Trophoblast cell (in vitro differentiated cells and primary cell): ENCODE measurements at places on chromosomes 4 and X.

DNA sequence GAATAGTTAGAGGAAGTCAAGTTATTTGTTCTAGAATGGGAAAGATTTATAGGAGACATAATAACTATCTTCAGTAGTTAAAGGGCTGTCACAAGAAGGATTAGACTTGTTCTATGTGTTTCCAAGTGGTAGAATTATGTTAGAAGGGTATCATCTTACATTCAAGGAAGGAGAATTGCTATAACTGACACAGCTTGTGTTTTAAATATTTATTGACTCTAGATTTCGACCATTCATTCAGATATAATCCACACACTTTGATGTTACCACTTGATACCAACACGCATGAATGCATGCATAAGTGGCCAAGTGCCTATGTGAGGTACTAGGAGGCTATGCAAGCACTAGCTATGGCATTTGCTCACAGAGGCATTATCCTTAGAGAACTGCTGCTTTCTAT is 122.7 kb downstream of the CCNB3 start:
- DNase-seq = no peak

DNA sequence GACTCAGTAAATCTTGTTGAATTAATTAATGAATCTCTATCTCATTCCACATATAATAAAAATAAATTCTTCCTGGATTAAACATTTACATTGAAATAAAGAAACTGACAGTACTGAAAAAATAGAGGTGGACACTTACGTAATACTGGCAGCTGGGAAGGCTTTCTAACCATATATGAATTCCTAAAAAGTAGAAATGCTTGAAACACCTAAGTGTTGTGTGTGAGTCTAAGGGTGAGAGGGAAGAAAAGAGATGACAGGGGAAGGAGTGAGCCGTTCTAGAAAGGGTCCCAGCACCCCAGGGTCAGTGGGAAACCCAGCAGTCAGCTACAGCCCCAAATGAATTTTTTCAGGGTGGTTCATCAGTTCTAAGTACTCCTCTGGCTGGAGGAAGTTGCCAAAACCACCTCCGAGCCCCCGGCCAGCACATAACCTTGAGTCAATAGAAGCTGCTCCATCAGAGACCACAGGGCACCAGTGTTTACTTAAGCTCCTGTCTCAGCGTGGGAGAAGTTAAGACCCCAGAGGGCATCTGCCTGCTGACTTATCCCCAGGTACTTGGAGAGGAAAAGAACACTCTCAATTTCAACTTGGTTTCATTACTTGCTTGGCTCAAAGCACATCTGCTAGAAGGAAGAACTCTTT is 18.3 kb downstream of the GAB3 start:
- DNase-seq = peak; percentile 43

- DNase-seq = peak; percentile 26
These were observed 707 bp upstream of the UNC5C start for GRCh38 chr4:95549246-95550114.

DNA sequence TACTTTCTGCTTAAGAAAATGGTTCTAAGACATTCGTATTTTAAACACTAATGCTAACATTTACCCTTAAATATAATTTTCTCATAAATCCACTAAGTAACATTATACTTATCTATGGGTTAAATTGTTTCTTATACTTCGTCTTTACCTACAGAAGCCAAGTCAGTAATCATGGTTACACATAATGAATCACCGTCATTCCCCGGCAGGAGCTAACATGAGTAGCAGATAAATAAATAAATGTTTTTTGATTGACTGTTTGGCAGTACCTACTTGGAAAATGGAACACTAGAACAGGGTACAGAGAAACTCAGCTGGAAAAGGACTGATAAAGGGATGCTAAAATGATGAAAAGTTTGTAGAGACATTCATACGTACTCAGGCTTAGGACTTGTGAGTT is 430.4 kb downstream of the ACTRT1 start:
- DNase-seq = no peak

DNA sequence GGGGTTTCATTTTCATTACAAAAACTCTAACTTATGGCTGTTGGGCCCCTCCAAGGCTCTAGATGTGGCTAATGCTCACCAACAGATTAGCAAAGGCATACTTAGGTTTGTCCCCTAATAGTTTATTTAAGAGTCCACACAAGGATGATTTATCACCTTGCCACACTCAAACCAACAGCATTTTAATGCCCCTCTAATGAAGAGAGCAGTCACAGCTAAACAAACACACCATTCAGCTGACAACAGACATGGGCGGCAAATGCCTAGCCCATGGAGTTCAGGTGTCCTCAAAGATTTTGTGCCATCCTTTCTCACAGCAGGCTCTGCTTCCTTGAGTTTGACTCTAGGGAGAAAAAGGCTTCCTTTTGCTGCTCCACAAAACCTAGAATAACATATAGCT is 61.8 kb upstream of the CITED1 start:
- DNase-seq = no peak

DNA sequence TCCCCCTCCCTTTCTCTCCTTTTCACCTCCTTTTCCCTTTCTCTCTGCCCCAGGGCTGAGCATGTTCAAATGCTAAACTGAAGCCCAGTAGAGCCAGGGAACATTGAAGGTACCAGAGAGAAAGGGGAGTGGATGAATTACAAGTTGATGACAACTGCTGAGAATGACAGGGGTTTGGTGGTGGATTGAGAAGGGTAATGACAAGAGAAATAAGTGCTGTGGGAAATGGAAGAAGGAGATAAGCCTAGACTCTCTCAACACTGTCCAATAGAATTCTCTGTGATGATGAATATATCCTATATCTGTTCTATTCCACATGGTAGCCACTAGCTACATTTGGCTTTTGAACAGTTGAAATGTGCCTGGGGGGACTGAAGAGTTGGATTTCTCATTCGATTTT is 154.5 kb downstream of the TMEM164 start:
- DNase-seq = no peak

GRCh38 chr4:7210824-7211223 is 18.5 kb downstream of the SORCS2 start:
- DNase-seq = no peak

- DNase-seq = no peak
These were observed 272.5 kb downstream of the EVC2 start for GRCh38 chr4:5435823-5436222.

DNA sequence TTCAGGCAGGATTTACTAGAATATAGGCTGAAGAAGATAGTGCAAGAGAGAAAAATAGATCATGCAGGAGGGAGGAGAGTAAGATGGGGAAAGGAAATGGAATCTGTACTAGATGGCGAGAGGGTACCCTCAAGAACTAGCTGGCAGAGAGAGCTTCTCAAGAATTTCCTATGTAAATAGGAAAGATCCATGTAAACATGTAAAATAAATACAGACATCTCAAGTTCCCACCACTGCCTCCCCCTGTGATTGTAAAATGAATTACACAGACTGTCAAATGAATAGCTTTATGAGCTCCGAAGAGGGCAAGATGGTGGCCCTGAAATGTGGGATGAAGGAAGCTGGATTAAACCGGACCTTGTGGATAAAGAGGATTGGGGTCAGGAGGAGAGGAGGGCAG is 178.0 kb downstream of the PALLD start:
- no peak for DNase-seq

GRCh38 chr4:61204353-61205060 is 4.4 kb downstream of the ADGRL3 start:
- peak; percentile 87 for DNase-seq

GRCh38 chr4:184167576-184167975 is 50.1 kb downstream of the ENPP6 start:
- DNase-seq = peak; percentile 59

- DNase-seq = no peak
These were observed 624.3 kb upstream of the EPHA5 start for GRCh38 chr4:66294638-66295037.

- DNase-seq = no peak
These were observed 67.0 kb downstream of the DDX53 start for GRCh38 chrX:23066588-23067281.

DNA sequence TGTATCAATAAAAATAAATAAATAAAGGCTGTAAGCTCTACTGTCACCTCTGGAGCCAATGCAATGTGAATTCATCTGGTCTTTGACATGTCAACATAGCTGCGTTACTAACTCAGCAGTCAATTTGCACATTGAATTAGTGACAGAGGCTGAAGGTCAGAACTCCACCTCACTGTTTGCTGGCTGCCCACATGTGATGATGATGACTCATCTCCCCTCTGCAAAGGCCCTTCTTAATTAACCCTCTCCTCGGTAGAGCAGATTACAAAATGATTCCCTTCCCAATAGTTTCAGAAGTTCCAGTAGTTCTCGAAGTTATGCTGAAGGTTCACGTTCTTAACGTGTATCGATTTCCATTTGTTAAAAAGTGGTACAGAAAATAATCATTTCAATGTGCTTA is 1626.0 kb upstream of the TENM3 start:
- DNase-seq = peak; percentile 1

GRCh38 chr4:118224243-118224829 is 128.5 kb downstream of the PRSS12 start:
- DNase-seq = peak; percentile 77

DNA sequence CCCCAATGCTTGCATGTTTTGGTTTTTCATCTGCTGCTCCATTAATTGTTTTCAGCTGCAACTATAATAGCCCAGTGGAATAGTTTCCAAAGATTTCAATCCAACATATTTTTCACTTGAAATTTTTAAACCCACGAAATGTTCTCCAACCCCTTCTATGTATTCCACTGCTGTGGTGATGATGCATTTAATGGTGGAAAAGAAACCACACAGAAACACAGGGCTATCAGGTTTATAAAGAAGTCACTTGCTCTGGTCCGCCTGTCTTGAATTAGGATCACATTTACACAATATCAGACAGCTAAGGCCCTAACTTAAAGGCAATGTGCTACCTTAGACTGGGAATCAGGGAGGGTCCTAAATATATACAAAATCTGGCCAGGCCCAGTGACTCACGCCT is 35.0 kb downstream of the OPHN1 start:
- DNase-seq = no peak

DNA sequence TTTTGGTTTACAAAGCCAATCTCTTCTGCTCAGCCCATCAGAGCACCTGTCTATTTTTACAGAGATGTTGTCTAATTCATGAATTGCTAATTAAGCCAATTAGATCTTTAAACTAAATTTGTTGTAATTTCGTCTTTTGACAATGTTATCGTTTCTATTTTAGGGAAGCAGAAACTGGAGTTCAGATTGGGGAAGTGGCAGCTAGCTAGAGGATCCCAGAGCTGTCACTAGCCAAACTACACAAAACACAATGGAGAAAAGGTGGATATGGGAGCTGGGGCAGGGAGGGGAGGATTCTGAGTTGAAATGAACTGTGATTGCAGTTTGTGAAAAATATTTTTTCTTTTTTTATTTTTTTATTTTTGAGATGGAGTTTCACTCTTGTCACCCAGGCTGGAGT is 35.8 kb downstream of the CASP3 start:
- no peak for DNase-seq

- DNase-seq = no peak
These were observed 46.5 kb downstream of the ABLIM2 start for GRCh38 chr4:8112036-8112576.

GRCh38 chrX:77009691-77010090 is 437.5 kb upstream of the FGF16 start:
- DNase-seq = no peak
